Left ventricle myocardium inferior (tissue), 1 donor: ENCODE measurements at places on chromosomes 16 and 17.
A peak's percentile ranks its signal among the peaks of the same experiment; 100 is the strongest.

- H3K27ac ChIP-seq, result peak overlapping the region; percentile 95
- peak overlapping the region; percentile 12 for H3K4me3 ChIP-seq
- no peak for DNase-seq
These were observed 92.4 kb downstream of the YPEL2 start for GRCh38 chr17:59423903-59424302.

DNA sequence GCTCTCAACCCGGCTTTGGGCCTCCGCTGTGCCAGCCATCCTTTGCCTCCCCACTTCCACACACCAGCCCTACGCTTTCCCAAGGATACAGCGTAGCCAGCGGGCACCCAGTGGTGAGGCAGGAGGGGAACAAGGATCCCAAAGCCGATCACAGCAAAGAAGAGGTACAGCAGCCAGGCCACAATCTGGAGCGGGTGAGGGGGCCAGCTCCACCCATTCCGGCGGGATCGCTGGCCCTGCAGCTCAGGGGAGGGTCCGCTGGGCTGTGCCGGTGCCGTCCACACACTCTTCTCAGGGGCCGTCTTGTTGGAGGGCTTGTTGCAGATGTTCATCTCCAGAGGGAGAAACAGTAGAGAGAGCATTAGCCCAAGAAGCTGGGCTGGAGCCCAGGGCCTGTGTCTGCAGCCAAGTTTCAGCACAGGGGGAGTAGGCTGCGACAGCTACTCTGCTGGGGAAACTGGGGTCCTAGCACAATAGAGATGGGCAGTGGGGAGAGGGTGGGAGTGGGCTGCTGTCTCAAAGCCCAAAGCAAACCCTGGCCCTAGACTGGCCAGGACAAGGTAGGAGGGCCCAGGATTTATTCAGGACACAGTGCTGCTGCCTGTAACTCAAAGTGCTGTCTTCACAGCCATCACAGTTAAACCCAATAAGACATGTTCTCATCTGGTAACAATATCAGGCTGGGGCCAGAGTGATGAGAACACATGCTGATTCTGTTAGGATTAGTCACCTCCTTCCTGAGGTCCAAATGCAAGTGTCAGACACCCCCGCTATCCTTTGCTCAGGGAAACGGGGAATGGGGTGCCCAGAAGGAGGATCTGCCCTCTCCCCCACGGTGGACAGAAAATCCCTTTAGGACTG lies 9.9 kb downstream of the ZDHHC1 start:
- H3K4me1 ChIP-seq, result peaks cover 42% of the 10 kb centered on the region
- peak overlapping the region; percentile 77 for H3K27ac ChIP-seq
- no peaks in the 10 kb centered on the region for H3K27me3 ChIP-seq
- H3K36me3 ChIP-seq, result no peaks in the 10 kb centered on the region

DNA sequence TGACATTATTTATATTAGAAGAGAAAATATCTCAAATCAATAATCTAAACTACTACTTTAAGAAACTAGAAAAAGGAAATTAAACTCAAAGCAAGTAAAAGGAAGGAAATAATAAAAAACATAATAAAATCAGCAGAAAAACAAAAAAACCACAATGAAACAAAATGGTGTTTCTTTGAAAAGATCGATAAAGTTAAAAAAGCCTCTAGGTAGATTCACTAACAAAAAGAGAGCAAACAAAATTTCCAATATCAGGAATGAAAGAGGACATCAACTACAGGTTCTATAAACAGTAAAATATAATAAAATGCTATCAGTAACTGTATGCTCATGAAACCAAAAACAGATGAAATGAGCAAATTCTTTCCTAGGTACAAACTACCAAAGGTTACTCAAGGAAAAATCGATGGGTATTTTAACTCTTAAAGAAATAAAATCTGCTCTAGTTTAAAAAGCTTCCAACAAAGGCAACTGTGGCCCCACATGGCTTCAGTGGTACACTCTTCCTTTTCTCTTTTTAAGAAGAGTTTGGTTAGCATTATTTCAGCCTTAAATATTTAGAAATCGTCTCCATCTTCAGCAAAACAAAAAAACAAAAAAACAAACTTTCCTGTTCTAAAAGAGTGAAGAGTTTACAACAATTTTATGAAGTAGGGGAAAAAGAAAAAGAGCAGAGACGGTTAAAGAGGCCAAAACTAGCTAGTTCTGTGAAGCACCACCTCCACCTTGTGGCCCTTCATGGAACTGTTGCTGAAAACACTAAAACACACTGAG lies 102.2 kb downstream of the TRIM37 start:
- peaks cover 19% of the 10 kb centered on the region for H3K4me1 ChIP-seq
- no peaks in the 10 kb centered on the region for H3K27me3 ChIP-seq
- H3K27ac ChIP-seq, result no peak overlapping the region

DNA sequence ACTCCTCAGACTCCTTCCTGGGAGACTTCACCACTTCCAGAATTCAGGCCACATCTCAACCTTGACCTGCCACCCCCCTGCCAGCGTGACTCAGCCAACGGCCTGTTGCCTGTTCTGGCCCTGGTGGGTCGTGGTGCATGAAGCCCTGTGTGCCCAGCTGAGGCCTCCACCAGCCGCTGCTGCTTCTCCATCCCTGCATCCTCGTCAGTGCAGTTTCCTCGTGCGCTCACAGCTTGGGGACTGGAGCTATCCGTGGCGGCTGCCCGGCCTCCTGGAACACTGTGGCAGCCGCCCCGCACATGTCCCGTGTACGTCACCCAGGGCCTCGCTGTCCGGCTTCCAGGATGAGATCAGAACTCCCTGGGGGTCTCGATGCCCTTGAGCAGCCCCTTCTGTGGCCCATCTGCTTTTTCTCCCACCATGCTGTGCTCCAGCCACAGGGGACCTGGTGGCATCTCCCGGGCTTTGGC lies 8.0 kb upstream of the TEDC2 start:
- peaks cover 7% of the 10 kb centered on the region for H3K36me3 ChIP-seq
- H3K4me3 ChIP-seq, result no peak overlapping the region
- H3K27me3 ChIP-seq, result no peaks in the 10 kb centered on the region
- H3K27ac ChIP-seq, result no peak overlapping the region

- H3K4me3 ChIP-seq, result no peak overlapping the region
- no peaks in the 10 kb centered on the region for H3K27me3 ChIP-seq
- H3K36me3 ChIP-seq, result no peaks in the 10 kb centered on the region
- no peak overlapping the region for H3K27ac ChIP-seq
These were observed 14.6 kb upstream of the HSBP1 start for GRCh38 chr16:83793179-83793578.
